Skeletal muscle cell (primary cell): ENCODE measurements at places on chromosomes 1 and 21.

DNA sequence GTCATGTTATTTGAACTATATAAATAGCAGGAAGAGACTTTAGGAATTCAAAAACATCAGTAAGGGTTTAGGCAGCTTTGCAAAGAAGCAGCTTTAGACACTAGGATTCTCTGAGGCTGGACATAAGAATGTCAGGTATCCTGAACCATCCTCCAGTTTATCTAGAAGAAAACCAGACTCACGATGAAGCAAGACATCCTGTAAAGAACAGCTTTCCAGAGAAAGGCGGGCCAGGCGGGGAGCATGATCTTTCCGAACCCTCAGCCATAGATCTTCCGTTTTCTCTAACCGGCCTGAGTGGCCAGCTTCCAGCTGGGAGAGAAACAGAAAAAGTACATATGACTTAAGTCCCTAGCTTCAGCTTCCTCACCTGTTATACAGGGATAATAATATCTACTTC, 39.3 kb upstream of the RBBP5 start:
- DNase-seq = no peak

DNA sequence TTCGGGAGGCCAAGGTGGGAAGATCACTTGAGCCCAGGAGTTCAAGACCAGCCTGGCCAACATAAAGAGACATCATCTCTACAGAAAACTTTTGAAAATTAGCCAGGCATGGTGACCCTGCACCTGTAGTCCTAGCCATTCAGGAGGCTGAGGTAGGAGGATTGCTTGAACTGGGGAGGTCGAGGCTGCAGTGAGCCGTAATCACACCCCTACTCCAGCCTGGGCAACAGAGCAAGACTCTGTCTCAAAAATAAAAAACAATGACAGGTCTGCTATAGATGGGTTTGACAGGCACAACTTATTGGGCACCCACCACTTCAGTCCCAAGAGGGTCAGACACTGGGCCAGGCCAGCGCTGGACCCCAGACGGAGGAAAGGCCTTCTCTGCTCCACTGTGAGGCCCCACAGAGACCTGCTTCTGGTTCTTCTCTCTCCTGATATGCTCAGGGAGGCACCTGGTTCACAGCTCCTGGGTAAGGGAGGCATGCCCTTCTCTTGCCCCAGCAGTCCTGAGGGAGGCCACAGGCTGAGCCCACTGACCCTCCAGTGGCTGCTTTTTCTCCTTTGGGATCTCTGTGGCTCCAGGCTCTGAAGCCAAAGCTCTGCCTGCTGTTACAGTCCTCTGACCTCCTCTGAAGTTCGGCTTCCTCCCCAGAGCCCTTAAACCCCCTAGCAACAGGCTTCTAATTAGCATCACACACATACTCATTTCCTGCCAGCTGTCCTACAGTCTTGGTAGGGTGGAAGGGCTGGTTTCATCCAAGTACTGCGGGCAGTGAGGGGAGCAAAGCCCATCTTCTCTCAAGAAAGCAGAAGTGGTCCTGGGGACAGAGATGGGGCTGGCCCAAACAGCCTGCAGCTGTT, 14.4 kb downstream of the S100A16 start:
- peak; percentile 56 for DNase-seq

GRCh38 chr1:57489358-57490036, 65.6 kb upstream of the DAB1 start:
- peak; percentile 64 for DNase-seq

GRCh38 chr1:21305900-21306189, 15.6 kb upstream of the ECE1 start:
- no peak for DNase-seq

- no peak for DNase-seq
These were observed 24.5 kb downstream of the RAB7B start for GRCh38 chr1:205978676-205979075.
